HT1080 (cell line): ENCODE measurements at places on chromosomes 3 and 15. TPM values are rescaled to one million over a fixed set of nuclear protein-coding genes. Genes with fewer than 3 reads are reported as not detected.

The CRTC3 gene
- 9.9 and 10.4 TPM in 2 replicates for total RNA-seq

DNA sequence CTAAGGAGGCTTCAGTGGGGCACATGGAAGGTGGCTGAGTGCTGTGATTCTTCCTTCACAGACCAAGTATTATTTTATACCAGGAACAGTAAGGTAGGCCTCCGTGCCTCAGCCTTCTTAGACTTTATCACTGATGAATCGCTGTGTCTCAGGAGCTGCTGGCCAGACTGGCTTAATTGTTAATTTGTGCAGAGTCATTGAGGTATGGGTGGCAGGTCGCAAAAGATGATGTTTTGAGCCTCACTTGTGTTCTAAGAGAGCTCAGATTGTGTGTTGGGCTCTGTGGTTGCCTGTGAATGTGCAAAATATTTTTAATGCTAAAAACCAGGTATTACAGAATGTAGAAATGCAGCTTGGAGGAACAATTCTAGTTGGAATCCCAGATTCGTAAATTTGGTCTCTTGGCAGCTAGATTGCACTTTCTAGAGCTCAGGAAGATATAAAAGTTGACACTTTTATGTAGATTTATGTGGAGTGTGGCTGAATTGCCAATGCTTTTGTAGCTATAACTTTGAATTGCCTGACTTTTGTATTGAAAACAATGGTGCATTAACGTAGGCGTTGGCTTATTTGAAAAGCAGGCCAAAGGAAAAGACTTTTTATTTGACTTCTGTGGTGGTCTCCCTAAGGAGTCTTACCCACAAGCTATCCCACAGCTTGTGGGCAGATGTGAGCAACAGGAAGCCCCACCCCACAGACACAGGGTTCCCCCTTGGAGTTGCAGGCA is 53.4 kb downstream of the LARS2 start:
- DNase-seq: no peak

The BCHE gene
- 0.03 TPM in 1 of 2 replicates, not detected in the other for total RNA-seq

DNA sequence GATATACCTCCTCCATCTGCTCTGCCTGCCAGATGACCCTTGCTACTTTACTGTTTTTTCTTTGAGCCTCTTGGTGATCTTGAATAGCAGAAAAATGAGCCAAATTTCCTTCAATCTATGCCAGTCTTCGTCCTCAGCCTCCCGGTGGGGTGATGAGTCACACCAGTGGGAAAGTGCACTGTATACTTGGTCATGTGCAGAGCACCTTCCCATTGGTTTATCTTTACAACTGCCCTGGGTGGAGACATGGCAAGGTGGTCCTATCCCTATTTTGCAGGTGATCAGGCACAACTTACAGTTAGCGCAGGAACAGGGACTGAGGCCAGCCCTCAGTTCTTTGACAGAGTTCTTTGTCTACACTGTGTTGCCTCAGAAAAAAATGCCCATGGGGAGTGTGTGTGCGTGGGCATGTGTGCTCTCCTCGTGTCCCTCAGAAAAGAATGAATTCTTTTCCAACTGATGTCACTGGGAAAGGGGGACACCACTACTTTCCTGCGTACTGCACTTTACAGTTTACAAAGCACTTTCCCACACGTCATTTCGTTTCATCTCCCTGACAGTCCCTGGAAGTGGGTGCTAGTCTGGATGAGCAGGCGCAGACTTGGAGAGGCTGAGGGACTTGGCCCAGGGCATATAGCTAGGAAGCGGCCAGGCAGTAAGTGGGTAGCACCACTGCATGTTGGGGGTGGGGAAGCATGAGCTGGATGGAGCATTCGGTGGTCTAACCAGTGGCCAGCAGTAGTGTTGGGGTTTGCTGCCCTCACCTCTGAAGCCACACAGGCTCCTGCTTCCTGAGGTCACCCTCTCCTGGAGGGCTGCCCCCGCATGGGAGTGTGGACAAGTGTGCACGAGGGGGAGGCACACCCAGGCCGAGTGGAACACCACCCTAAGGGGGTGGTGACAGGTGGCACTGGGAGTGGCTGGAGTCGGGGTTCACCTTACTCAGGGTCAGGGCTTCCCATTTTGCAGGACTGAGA is 24.1 kb downstream of the SMAD3 start:
- DNase-seq: peak; percentile 87

The CPOX gene
- 35.4 and 50.0 TPM in 2 replicates for total RNA-seq
